ENCODE measurements at places on chromosomes 13 and 19.

GRCh38 chr13:43482026-43482425, 304.7 kb downstream of the ENOX1 start:
- DNase-seq, result no peak

DNA sequence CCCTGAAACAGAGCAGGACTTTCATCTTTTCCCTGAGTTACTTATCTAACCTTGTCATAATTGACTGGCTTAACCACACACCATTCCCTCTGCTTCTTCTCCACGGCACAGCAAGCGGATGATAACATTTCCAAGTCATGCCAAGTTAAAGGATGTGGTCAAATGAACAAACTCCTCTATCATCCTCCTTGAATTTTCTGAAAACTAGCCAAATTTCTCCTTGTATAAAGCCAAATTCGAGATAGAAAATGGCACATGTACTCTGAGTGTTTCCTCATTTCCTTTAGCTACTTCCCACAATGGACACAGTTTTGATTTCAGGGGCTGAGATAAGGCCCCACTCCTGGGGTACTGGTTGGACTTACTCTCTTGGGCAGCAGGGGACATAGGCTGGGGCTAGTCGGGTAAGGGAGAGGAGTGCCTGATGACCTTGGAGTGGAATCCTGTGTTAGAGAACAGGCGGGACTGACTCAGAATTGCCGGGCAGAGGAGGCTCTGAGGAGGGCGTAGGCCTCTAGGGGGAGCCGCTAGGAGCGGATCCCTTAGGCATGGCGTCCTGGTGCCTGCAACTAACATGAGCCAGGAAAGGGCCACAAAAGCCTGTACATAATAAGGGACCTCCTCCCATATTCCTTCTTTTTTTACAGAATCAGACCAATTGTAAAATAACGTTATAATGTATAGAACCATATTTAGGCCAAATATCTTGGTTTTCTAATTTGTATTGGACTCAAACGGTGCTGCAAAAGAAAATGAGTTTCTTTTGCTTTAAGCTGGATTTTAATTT, 20.3 kb upstream of the TMTC4 start:
- DNase-seq, result no peak

DNA sequence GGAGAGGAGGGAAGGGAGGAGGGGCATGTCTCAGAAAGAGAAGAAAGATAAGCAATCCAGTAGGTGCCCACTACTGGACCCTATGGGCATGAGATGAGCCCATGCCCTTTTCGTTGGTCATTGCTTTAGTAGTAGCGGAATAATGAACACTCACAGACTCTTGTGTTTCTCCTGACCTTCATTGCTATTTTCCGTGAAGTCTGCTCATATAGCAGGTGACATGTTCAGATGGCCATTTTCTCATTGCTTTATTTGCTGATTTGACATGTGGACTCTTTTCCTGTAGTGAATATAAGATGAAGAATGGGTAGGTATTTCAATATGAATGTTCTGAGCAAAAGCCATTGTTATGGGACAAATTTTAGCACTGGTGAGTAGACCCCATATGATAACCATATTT, 16.4 kb downstream of the WDFY2 start:
- no peak for DNase-seq

- DNase-seq, result peak; percentile 56
Measured at GRCh38 chr19:49896863-49897621, at the start of gene IL4I1. IL4I1 (minus strand) TSS chr19:49896887; CDS start chr19:49896160, 727 bp downstream.

GRCh38 chr13:26324867-26325266, 70.9 kb downstream of the CDK8 start:
- no peak for DNase-seq

GRCh38 chr13:98110749-98111148, 32.1 kb upstream of the FARP1 start:
- DNase-seq, result no peak

GRCh38 chr13:79427883-79428282, 21.8 kb upstream of the RBM26 start:
- DNase-seq, result no peak

GRCh38 chr13:27496536-27497273, 46.3 kb upstream of the MTIF3 start:
- no peak for DNase-seq

DNA sequence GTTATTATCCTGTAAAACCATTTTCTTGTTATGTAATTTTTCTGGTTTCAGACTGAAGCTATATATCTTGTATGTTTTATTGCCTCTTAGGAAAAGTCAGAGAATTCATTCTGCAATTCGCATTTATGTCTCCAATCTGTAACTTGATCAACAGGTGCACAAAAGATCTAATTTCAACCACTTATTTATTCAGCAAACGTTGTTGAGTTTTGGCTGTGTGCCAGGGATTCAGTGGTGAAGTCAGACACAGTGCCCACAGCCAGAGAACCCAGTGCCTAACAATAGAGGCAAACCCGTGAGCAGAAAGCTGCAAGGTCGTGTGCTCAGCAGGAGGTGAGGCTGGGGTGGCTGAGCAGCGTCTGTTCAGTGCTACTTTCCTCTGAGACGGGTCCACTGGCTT, 119.5 kb upstream of the MCF2L start:
- DNase-seq, result no peak

DNA sequence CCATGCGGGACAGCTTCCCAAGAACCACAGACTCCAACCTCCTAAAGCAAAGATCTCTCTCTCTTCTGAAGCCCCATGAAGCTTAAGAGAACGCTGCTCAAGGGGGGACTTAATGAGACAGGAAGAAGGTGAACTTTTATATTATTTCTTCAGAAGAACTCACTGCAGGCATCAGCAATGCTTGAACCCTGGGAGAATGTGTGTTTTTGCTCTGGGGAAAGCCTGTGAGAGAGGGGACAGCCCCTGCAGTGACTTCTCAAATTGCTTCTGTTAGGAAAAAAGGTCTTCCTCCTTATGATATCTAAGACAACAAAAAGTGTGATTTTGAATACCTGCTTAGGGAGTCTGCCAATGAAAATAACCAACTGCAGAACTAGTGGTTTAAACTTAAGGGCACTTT, 23.0 kb downstream of the GJA3 start:
- no peak for DNase-seq

DNA sequence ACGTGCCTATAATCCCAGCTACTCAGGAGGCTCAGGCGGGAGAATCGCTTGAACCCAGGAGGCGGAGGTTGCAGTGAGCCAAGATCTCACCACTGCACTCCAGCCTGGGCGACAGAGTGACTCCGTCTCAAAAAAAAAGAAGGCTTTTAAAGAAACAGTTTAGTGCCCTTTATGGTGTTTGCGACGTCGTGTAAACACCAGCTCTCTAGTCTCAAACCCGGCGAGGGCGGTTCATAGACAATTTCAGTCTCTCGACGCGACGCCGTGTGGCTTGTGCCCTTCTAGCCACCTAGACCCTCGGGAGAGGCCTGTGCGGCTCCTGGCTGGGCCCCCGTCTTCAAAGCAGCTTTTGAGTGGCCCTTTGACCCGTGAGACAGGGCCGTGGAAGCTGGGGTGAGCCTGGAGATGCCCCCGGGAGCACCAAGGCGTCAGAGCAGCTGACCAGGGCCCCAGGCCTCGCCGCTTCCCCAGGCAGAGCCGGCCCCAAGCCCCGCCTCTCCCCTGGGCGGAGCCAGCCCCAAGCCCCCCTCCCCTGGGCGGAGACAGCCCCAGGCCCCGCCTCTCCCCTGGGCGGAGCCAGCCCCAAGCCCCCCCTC, 5.0 kb upstream of the MADCAM1 start:
- DNase-seq, result no peak

DNA sequence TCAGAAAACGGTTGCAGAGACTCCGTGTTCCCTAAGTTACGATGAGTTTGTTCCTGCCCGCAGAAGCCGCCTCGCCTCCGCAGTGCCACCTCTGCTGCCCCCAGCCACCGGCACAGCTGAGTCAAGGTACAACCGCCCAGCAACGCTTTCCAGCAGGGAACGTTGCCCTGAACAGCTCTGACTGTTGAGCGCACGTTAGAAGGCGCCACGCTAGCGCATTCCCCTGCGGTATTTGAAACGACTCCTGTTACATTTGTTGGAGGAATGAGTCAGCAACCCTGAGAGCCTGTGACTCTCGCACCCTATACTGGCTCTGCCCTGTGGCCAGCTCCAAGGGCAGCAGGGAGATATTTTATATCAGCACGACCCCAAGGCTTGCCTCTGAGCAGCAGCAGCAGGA, 302.8 kb downstream of the TEX29 start:
- no peak for DNase-seq

DNA sequence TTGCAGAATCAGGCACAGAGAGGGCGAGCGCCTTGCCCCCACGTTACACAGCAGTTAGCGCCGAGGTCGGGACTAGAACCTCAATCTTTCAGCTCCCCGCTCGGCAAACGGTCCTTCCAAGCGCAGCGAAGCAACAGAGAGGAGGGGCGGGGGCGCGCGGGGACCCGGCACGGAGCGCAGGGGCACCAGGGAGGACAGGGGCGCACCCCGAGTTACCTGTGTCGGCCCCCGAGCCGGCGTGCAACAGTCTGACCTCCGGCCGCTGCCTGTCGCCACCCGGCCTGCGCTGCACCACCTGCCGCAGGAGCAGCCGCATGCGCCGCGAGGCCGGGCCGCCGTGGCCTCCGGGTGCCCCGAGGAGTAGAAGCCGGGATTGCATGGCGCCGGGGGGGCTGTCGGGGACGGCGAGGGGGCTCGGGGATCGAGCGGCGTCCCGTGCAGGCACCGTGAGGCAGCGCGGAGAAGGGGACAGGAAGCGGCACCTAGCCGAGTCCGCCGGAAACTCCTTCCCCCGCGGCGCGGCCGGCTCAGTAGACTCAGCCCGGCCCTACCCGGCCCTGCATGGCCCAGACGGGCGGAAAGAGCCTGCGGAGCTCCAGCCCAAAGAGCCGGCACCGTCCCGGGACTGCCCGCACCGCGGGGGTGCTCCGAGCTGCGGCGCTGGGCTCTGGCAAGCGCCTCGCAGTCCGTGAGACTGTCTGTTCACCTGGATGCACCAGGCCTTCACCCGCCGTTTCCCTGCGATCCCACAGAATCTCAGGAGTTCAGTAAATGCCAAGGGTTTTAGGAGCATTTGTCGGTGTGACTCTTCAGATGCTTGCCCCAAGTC, at the start of gene VWA8:
Gene VWA8 (minus strand): TSS at position 473 of the 829 bp plus-strand sequence. CDS start 94 bp downstream, at position 379.
- peak; percentile 83 for DNase-seq

- DNase-seq, result no peak
Measured at GRCh38 chr19:35284153-35285094, 2.1 kb downstream of the HAMP start.

DNA sequence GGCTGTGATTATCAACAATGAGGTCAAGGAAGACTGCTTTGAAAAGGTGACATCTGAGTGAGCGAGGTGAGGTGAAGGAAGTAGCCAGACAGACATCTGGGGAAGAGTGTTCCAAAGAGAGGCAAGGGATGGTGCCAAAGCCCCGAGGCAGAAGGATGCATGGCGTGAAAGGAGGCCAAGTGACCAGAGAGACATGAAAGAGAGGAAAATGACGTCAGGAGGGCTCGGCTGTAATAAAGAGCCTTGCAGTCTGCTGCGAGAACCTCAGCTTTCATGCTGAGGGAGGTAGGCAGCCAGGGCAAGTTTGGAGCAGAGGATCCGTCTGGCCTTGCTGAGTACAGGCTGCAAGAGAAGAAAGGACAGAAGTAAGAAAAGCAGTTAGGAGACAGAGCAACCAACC, 50.8 kb downstream of the FOXO1 start:
- DNase-seq, result no peak

DNA sequence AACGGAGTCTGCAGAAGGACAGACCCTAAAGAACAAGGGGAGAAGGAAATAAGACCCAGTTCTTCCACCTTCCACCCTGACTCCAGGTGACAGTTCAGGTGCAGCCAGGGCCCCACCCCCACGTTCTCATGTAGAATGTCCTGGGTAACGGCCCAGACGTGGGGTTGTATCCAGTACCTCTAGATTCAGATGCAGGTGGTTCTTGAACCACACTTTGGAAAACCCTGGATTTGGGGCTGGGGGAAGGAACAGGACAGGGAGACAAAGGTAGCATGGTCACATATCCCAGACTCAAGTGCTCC, 2.2 kb downstream of the DMPK start:
- no peak for DNase-seq

- no peak for DNase-seq
Measured at GRCh38 chr13:27170221-27170515, 1.4 kb downstream of the USP12 start.

DNA sequence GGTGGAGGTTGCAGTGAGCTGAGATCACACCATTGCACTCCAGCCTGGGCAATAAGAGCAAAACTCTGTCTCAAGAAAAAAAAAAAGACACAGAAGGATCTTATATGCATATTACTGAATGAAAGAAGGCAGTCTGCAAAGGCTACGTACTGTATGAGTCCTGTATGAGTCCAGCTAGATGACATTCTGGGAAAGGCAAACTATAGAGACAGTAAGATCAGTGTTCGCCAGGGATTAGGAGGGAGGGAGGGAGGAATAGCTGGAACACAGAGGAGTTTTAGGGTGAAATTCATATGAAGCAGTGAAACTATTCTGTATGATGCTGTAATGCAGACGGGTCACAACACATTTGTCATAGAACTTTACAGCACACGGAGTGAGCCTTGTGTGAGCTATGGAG, 165.9 kb upstream of the RNF113B start:
- no peak for DNase-seq

- DNase-seq, result no peak
Measured at GRCh38 chr13:46665633-46666482, 112.9 kb downstream of the LRCH1 start.

- DNase-seq, result no peak
Measured at GRCh38 chr13:64078025-64078424, 2662.4 kb upstream of the PCDH20 start.

GRCh38 chr13:37074703-37075102, 15.2 kb upstream of the SUPT20H start:
- no peak for DNase-seq

- peak; percentile 96 for DNase-seq
Measured at GRCh38 chr19:58154679-58155648, 4.4 kb upstream of the ZNF329 start.

DNA sequence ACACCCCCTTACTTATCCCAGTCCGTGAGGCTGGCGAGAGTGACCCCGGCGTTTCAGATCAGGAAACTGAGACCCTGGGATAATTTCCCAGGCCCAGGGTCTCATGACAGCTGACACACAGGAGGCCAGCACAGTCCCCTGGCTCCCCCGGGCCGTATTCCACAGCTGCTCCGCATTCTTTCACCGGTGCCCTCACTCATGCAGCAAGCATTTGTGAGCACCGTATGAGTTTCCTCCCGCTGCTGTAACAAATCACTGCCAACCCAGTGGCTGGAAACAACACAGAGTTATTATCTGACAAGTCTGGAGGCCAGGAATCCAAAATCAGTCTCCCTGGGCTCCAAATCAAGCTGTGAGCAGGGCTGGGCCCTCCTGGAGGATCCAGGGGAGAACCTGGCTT, 21.3 kb downstream of the GADD45B start:
- DNase-seq, result no peak
